ENCODE measurements at places on chromosomes 13 and 19. TPM values are rescaled to one million over a fixed set of nuclear protein-coding genes. Genes with fewer than 3 reads are reported as not detected.

DNA sequence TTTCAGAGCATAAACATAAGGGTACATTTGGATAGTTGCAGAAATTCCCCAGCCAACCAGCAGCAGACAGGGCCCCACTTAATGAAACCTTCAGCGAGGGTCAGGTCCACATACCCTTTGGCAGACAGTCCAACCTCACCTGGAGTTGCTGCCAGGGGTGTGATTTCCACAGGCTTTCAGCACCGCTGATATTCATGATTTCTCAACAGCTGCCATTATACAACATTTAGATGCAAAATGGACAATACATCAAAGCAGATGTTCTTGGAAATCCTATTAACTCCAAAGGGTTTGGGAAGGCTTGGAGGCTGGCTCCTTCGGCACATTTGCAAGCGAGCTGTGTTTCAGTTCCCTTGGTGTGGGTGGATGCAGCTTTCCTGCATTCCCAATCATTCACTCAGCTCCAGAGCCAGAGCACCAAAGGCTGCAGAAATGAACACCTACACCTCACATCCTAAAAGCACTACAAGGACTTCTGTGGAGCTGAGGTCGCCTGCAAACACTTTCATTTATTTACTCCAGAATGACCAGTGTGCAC, 147.2 kb upstream of the VSTM2B start:
- H3K27ac ChIP-seq = no peak overlapping the region
- H3K27me3 ChIP-seq = peaks cover 11% of the 10 kb centered on the region
- H3K4me3 ChIP-seq = no peak overlapping the region
- DNase-seq = no peak
- H3K4me1 ChIP-seq = peaks cover 2% of the 10 kb centered on the region

DNA sequence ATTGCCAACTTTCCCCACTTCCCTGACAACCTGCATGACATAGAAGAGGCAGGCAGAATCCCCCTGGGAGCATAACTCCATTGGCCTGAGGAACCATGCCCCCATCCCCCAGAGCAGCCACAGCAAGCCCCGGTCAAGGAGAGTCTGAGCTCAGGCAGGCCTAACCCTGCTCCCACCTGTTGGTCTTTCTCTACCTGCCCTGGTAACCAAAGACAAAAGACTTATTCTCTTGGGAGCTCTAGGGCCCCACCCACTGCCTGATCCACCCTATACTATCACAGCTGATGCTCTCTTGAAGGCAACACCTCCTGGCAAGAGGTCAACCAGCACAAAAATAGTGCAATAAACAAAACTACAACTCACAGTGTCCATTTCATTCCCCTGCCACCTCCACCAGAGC, 59.3 kb downstream of the TNFSF13B start:
- no peak for DNase-seq
- H3K36me3 ChIP-seq = no peaks in the 10 kb centered on the region
- H3K27me3 ChIP-seq = peaks cover 32% of the 10 kb centered on the region
- H3K4me3 ChIP-seq = no peak overlapping the region

- H3K36me3 ChIP-seq = peaks cover 63% of the 10 kb centered on the region
- H3K27ac ChIP-seq = no peak overlapping the region
- H3K4me3 ChIP-seq = no peak overlapping the region
- no peak for DNase-seq
- peaks cover 15% of the 10 kb centered on the region for H3K4me1 ChIP-seq
Observed at GRCh38 chr19:19021115-19021514, 12.2 kb downstream of the SUGP2 start.

DNA sequence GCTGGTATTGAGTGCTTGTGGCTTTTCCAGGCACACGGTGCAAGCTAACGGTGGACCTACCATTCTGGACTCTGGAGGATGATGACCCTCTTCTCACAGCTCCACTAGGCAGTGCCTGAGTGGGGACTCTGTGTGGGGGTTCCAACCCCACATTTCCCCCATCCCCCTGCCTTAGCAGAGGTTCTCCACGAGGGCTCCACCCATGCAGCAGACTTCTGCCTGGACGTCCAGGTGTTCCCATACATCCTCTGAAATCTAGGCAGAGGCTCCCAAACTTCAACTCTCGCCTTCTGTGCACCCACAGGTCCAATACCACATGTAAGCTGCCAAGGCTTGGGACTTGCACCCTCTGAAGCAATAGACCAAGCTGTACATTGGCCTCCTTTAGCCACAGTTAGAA, 25.3 kb upstream of the ZSCAN18 start:
- no peak for DNase-seq
- H3K27ac ChIP-seq = no peak overlapping the region

DNA sequence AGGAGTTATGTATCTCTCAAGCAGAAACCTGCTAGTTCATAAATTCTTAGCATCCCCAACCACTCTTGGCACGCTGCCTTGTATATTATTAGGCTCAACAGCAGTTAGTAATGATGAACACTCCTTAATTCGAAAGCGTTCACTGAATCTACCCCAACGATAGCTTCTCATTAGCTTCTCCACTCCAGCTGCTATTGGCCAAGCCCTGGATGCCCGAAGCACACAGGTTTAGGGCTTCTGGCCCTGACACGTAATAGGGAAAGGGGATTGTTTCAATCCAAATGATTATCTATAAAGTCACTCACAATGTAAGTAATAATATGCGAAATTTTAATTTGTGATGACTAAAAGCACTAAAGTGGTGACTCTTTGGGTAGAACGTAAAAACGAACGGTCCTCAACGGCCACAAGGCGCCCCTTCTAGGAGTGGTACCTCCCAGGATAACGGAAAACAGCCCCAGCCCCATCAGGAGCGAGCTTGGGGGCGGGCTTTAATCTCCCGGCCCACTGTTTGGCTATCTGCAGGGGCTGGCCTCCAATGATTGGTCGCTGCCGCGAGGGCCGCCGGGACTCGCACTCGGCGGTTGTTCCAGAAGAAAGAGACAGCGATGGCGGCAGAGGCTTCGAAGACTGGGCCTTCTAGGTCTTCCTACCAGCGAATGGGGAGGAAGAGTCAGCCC, at the start of gene RNF17:
TSS of gene RNF17 (plus strand) at position 574 of the 680 bp plus-strand sequence. CDS start at position 609, 35 bp downstream.
- H3K4me3 ChIP-seq = no peak within 1 kb of the TSS
- no peaks in the 10 kb centered on the region for H3K36me3 ChIP-seq
- no peak for DNase-seq
- H3K27ac ChIP-seq = no peak within 1 kb of the TSS
- peaks cover 9% of the 10 kb centered on the region for H3K27me3 ChIP-seq

GRCh38 chr13:74158571-74159352, 24.6 kb upstream of the KLF12 start:
- H3K4me1 ChIP-seq = peaks cover 10% of the 10 kb centered on the region
- H3K36me3 ChIP-seq = no peaks in the 10 kb centered on the region
- no peak for DNase-seq
- no peak overlapping the region for H3K27ac ChIP-seq
- H3K27me3 ChIP-seq = peaks cover 22% of the 10 kb centered on the region

- no peak overlapping the region for H3K4me3 ChIP-seq
- H3K27me3 ChIP-seq = no peaks in the 10 kb centered on the region
- H3K4me1 ChIP-seq = no peaks in the 10 kb centered on the region
Observed at GRCh38 chr13:67619351-67619994, 389.3 kb upstream of the PCDH9 start.

- H3K4me3 ChIP-seq = peak overlapping the region; percentile 80
- peak overlapping the region; percentile 82 for H3K27ac ChIP-seq
- peaks cover 1% of the 10 kb centered on the region for H3K36me3 ChIP-seq
- H3K4me1 ChIP-seq = peaks cover 24% of the 10 kb centered on the region
- DNase-seq = no peak
Observed at GRCh38 chr19:41521931-41522555, 53.9 kb upstream of the CEACAM21 start.

- no peak overlapping the region for H3K27ac ChIP-seq
- no peaks in the 10 kb centered on the region for H3K36me3 ChIP-seq
- H3K4me1 ChIP-seq = peaks cover 2% of the 10 kb centered on the region
- no peak overlapping the region for H3K4me3 ChIP-seq
- no peak for DNase-seq
Observed at GRCh38 chr19:33432446-33433170, 59.1 kb downstream of the CEBPG start.

DNA sequence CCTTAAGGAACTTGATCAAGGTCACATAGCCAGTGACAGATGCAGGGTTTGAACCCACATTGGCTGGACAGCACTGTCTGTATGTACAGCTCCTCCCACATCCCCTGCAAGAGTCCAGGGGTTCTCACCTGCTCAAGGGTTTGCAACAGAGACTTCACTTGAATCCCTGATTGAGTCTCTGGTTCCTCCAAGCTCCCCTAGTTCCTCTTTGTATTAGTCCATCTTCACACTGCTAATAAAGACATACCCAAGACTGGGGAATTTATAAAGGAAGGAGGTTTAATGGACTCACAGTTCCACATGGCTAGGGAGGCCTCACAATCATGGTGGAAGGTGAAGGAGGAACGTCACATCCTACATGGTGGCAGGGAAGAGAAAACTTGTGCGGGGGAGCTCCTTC, 72.8 kb upstream of the CLDN10 start:
- peak overlapping the region; percentile 19 for H3K4me3 ChIP-seq
- H3K27ac ChIP-seq = no peak overlapping the region
- DNase-seq = no peak
- peaks cover 4% of the 10 kb centered on the region for H3K27me3 ChIP-seq
- peaks cover 17% of the 10 kb centered on the region for H3K4me1 ChIP-seq

- H3K27me3 ChIP-seq = peaks cover 9% of the 10 kb centered on the region
- H3K4me1 ChIP-seq = peaks cover under 1% of the 10 kb centered on the region
- H3K27ac ChIP-seq = no peak overlapping the region
- no peaks in the 10 kb centered on the region for H3K36me3 ChIP-seq
- H3K4me3 ChIP-seq = no peak overlapping the region
- DNase-seq = peak; percentile 36
Observed at GRCh38 chr19:15101479-15102082, 5.6 kb upstream of the SYDE1 start.

DNA sequence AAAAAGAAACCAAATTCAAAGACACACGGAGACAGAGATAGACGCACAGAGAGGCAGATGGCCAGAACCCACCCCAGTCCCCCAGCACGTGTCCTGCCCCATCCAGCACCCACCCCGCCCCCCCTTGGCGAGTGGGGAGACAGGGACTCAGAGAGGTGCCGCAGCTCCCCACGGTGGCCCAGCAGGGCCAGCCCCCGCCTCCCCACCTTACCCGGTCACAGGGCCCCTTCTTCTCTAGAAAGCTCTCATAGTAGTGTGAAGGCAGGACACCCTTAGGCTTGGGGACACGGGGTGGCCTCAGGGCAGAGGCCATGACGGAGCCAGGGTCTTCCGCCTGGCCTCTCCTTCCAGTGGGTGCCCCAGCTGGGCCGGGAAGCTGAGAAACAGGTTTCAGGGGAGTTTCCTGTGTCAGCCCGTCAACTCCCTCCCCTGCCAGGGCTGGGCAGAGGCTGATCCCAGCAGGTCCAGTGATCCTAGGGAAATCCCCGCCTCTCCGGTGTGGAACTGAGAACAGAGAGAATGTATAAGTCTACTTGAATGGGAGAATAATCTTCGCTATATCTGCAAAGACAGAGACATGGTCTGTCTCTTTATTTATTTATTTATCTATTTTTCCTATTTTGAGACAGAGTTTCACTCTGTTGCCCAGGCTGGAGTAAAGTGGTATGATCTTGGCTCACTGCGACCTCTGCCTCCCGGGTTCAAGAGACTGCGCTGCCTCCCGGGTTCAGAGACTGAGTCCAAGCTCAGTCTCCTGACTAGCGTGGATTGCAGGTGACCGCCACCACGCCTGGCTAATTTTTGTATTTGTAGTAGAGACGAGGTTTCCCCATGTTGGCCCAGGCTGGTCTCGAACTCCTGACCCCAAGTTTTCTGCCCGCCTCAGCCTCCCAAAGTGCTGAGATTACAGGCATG, at the start of gene STAP2:
TSS of gene STAP2 (minus strand) at position 387 of the 915 bp plus-strand sequence. CDS start at position 313, 74 bp downstream.
- peaks cover 13% of the 10 kb centered on the region for H3K36me3 ChIP-seq
- H3K27ac ChIP-seq = peak within 1 kb of the TSS; percentile 93
- peak within 1 kb of the TSS; percentile 89 for H3K4me3 ChIP-seq
- H3K27me3 ChIP-seq = no peaks in the 10 kb centered on the region
- peaks cover 16% of the 10 kb centered on the region for H3K4me1 ChIP-seq

- H3K4me3 ChIP-seq = no peak overlapping the region
- DNase-seq = no peak
- H3K36me3 ChIP-seq = no peaks in the 10 kb centered on the region
- H3K4me1 ChIP-seq = no peaks in the 10 kb centered on the region
- H3K27me3 ChIP-seq = no peaks in the 10 kb centered on the region
- H3K27ac ChIP-seq = no peak overlapping the region
Observed at GRCh38 chr13:33976965-33977364, 159.0 kb downstream of the RFC3 start.

GRCh38 chr13:101486708-101487437, 34.4 kb downstream of the ITGBL1 start:
- H3K4me1 ChIP-seq = no peaks in the 10 kb centered on the region
- DNase-seq = no peak
- no peak overlapping the region for H3K4me3 ChIP-seq

GRCh38 chr19:54431255-54431838, 16.1 kb downstream of the TTYH1 start:
- H3K27me3 ChIP-seq = peaks cover 5% of the 10 kb centered on the region
- no peak for DNase-seq
- H3K4me1 ChIP-seq = peaks cover 5% of the 10 kb centered on the region
- no peaks in the 10 kb centered on the region for H3K36me3 ChIP-seq

DNA sequence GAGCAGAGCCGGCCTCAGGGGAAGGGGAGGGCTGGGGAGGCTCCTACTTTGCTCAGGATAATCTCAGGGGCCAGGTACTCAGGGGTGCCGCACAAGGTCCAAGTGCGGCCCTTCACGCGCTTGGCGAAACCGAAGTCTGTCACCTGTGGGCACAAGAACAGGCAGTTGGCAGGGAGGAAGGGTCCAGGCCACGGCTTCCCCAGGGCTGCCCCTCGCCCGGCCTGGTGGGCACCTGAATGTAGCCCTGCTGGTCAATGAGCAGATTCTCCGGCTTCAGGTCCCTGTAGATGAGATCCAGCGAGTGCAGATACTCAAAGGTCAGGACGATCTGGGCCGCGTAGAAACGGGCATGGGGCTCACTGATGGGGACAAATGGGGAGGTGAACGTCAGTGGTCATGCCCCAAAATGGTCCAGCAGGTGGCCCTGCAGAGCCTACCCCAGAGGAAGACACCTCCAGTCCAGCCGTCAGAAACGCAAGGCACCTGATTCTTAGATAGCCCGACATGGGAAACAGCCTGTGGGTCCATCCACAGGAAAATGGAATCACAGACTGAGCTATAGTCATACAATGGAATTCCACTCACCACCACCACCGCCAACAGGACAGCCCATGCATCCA, 7.1 kb upstream of the SAMD1 start:
- no peak for DNase-seq
- H3K4me3 ChIP-seq = no peak overlapping the region
- H3K27me3 ChIP-seq = no peaks in the 10 kb centered on the region
- H3K36me3 ChIP-seq = peaks cover 27% of the 10 kb centered on the region
- H3K27ac ChIP-seq = no peak overlapping the region

DNA sequence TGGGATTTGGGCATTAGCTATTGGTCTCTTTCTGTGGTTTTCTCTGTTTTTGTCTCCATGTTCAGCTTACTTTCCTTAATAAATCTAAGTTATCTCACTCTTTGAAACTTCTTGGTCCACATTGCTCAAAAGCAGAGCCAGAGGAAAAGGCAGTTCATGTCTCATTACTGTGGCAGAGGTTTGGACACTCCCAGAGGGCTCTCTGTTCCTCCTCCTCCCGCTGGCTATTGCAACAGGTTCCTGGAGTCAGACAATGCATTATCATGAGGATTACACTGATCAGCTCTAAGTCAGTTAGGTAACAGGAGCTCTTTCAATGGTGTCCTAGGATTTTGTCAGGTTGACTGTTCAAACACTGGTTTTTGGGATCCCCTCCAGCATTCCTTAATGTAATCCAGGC, 298.8 kb downstream of the NDFIP2 start:
- H3K27me3 ChIP-seq = no peaks in the 10 kb centered on the region
- no peak overlapping the region for H3K4me3 ChIP-seq
- H3K4me1 ChIP-seq = no peaks in the 10 kb centered on the region
- H3K27ac ChIP-seq = no peak overlapping the region
- H3K36me3 ChIP-seq = no peaks in the 10 kb centered on the region

The ZNF17 gene
- 7.7 TPM for total RNA-seq

The LILRA1 gene
- not detected for total RNA-seq

The TMEM150B gene
- 0.46 TPM for total RNA-seq

Data from activated T-helper 2 cell treated with anti-CD3 and anti-CD28 coated beads, Interferon-gamma antibody, Interleukin-2, Interleukin-4, amounts not matched to agents 10 μg/mL and 5 μg/mL and 100 μg/mL, durations not matched to agents 14 hours and 24 hours and 36 hours (primary cell).